ENCODE measurements at places on chromosomes 3 and 15. TPM values are rescaled to one million over a fixed set of nuclear protein-coding genes. Genes with fewer than 3 reads are reported as not detected.

DNA sequence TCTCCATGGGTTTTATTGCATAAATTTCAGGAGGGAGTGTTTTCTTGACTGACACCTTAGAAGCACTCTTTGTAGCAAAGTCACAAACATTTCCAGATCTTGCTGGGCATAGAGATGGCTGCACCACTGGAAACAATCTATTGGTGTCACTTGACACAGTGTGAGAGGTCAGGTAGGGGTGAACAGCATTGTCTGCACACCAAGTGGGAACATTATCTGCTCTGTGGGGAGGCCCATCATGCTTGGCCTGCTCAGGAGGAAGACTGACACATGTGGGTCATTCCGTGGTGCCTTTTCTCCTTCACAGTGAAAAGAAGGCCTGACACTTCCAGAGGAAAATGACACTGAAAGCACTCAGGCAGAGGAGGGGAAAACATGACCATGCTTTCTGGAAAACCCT is 149.9 kb upstream of the GALNT15 start:
- no peak for DNase-seq

GRCh38 chr3:68919000-68919399 is 13.3 kb downstream of the TAFA4 start:
- no peak for DNase-seq

- DNase-seq: no peak
Observed at GRCh38 chr3:66386925-66387650, 113.7 kb downstream of the LRIG1 start.

GRCh38 chr3:146431240-146431639 is 38.1 kb downstream of the PLSCR2 start:
- DNase-seq: no peak

DNA sequence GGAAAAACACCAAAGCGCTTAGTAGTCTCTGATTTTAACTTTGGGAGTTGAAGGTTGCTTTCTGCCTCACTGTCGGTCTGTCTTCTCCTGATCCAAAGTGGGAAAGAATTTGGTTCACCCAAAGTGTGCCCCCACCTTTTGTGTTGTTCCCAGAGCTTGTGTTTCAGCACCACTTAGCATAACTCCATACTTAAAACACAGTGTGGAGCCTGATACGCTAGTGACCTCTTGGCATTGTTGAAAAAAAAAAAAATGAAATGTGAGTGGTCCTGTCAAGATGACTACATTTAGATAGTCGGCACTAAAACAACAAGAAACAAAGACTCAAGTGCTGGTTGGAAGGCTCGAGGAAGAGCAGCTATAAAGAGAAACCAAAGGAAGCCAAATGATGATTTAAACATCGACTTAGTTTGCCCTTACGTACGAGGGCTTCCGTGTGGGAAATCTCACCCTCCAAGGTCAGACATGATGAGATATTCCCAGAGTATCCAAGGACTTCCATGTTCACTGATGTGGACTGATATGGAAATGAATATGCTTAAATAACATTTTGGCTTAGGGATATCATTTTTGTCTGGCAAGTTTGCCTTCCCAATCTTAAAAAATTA is 178.8 kb downstream of the MEIS2 start:
- DNase-seq: no peak

GRCh38 chr3:127263037-127263436 is 24.8 kb downstream of the PRR20G start:
- DNase-seq: no peak

DNA sequence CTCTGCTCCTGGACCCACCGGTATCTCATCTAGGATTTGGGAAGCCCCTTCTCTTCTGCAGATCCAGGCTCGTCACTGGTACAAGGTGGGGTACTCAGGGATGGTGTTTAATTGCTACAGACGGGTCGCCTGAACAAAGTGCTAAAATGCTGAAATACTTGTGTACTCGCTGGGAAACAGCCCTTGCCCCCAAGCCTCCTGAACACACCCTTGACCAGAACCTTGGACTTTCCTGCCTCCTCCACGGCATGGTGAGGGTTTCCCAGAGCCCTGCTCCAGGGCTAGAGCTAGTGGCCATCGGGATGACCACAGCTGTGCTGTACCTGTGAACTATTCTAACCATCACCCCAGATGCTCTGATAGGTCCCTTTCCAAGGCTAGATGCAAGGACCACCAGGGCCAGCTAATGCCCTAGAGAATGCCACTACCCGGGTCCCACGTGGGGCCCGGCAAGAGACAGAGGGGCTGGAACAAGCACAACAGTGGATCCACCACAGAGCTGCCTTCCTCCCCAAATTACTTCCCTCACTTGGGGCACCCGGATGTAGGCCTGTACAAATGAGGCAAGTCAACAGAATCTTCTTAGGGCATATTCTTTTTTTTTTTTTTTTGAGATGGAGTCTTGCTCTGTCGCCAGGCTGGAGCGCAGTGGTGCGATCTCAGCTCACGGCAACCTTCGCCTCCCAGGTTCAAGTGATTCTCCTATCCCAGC is 267.3 kb downstream of the FOXP1 start:
- no peak for DNase-seq

LDHAL6B gene
- total RNA-seq: not detected

GOLGA6B gene
- not detected for total RNA-seq

OXTR gene
- total RNA-seq: 48.8 TPM

GRCh38 chr3:182105875-182106274 is 394.1 kb downstream of the SOX2 start:
- no peak for DNase-seq
